NCI-H748 treated with DMSO at 0.1 percent for 48 hours (cell line): ENCODE measurements at places on chromosomes 11 and 22.

- DNase-seq: no peak
These were observed 14.8 kb upstream of the MAML2 start for GRCh38 chr11:96357794-96358193.

DNA sequence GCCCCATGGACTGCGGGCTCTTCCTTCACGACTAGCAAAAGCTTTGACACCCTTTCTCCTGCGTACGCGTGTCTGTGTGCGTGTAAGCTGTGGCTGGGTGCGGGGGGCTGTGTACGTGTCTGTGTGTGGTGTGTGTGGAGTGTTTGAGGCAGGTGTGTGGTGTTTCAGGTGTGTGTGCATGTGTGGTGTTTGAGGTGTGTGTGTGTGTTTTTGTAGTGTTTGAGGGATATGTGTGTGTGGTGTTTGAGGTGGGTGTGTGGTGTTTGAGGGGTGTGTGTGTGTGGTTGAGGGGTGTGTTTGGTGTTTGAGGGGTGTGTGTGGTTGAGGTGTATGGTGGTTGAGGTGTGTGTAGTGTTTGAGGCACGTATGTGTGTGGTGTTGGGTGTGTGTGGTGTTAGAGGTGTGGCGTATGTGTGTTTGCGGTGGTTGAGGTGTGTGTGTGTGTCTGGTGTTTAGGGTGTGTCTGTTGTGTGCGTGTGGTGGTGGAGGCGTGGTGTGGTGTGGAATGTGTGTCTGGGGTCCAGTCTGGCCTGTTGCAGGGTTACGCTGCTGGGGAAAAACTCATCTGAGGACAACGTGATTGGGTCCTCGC is 687 bp upstream of the ARSA start:
- DNase-seq: no peak

DNA sequence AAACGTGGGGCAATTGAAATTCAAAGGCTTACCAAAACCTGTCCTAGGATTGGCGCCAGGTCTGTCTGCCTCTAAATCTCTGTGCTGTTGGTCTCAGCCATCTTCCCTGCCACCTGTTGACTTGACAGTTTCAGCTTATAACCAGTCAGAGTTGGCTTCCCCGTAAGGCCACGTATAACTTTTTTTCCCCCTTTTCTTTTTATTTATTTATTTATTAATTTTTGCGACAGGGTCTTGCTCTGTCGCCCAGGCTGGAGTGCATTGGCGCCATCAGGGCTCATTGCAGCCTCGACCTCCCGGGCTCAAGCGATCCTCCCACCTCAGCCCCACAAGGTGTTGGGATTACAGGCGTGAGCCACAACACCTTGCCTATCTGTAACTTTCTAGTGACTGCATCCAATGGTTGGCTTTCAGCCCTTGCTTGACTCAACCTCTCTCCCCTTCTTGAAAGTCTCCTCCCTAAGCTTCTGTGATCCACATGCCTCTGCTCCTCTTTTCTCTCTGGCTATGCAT is 1.4 kb upstream of the SYVN1 start:
- DNase-seq: peak; percentile 22

GRCh38 chr22:44261861-44262595 is 50.7 kb downstream of the SHISAL1 start:
- peak; percentile 33 for DNase-seq

DNA sequence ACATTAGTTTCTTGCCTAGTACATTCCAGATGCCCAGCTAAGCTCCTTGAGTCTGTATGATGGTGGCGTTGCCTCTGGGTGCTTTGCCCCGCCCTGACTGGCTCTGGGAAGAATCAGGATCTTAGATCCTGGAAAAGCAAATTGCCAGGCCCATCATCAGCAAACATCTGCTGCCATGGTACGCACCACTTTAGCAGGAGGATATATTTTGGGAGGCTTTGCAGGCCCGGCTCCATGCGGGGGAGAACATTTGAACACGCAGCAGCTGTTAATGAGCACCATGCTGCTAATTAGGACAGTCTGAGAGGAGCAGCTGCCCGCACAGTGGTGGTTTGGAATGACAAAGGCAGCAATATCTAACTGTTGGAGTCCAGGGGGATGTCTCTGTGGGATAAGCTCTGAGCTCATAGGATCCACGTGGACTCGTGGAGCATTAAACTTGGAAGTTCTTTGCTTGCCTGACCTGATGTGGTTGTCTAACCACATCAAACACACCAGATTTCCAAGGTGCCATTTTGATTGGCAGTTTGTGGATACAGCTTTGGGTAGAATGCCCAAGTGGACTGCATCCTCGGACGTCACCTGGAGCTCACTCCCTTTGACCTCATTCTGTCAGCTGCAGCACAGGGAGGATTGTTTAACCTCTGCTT is 217.0 kb upstream of the ZBED5 start:
- DNase-seq: no peak

DNA sequence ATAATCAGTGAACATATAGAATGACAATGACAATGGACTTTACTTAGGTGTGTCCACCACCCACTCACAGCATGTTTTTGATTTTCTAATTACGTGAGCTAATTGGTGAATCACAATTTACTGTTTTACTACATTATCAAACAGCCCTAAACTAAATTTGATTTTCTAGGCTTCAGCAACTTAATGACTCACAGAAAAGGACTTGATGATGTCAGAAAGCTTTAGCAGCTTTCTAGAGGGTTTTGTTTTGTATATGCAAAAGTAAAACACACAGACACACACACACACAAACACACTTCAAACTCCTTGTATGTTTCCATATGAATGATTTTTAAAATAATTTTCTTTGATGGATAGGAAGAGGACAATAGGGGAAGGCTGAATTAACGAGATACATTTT is 878.6 kb upstream of the CCDC90B start:
- DNase-seq: no peak

- DNase-seq: no peak
These were observed 117.4 kb downstream of the SGSM3 start for GRCh38 chr22:40487663-40488249.

- no peak for DNase-seq
These were observed 28.7 kb upstream of the CTSD start for GRCh38 chr11:1792461-1792860.

DNA sequence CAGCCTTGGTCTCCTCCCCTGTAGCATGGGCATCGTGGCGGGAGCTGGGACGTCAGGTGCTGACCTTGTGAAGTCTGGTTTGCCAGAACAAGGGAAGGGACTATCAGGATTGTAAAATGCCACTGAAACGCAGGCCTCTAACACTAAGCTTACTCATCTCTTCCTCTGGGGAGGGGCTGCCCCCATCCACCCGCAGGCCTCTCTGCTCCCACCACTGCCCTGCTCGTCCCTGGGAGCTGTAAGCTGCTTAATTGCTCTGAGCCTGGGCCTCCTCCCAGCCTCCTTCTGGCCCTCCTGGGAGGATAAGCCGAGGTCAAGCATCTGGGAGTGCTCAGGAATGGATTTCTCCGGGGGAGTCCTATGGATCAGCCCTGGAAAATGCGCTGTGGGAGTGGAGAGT is 8.4 kb downstream of the SHISAL1 start:
- DNase-seq: no peak

GRCh38 chr11:2524446-2525165 is 79.8 kb downstream of the KCNQ1 start:
- DNase-seq: no peak

GRCh38 chr11:125512106-125512505 is 16.0 kb upstream of the FEZ1 start:
- no peak for DNase-seq
